Dermis blood vessel endothelial cell (primary cell): ENCODE measurements at places on chromosomes 12 and 14.

- peak; percentile 83 for DNase-seq
These were observed 95.7 kb downstream of the RFLNA start for GRCh38 chr12:124390442-124391097.

GRCh38 chr14:30214461-30215090 lies 286.9 kb upstream of the PRKD1 start:
- peak; percentile 81 for DNase-seq

DNA sequence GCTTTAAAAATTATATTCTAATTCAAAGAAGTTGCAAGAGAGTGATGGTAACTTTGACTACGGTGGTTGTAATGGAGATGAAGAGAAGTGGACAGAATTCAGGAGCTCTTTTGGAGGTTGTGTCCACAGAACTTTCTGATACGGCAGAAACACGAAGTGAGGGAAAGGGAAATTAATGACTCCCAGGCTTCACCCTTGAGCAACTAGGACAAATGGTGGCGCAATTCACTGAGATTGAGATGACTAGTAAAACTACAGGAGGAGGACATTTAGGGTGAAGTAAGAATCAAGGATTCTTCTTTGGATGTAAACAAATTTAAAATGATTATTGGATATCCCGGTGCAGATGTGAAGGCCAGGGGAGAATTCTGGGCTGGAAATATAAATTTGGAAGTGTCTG lies 212.6 kb downstream of the PTPRO start:
- DNase-seq: no peak

DNA sequence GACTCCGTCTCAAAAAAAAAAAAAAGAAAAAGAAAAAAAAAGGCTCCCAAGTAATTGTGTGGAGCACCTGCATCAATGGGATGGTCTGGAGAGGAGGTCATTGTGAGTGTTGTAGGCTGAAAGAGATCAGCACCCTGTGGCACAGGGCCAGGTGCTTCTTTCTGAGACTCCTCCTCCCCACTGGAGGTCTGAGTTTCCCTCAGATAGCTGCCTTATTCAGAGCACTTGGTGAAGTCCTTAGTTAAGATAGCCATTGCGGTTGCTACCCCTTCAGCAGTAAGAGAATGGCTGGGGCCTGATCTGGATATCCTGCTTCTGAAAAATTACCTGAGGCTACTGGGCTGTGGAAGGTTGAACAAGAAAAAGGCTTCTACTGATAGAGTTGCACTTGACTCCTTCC lies 69.8 kb downstream of the ANO6 start:
- no peak for DNase-seq

DNA sequence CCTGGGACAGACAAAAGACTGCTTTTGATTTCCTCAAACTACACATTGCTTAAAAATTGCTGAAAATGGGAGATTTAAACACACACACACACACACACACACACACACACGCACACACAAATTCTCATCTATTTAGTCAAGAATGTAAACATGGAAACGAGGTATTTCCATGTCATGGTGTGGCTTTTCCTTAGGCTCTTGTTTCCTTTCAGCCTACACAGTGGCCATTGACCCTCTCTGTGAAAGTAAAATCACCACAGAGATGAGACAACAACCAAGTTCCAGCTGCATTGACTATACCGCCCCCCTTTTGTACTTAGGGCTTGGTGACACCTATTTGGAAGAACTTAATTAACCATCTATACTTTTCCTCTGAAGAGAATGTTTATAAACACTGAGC lies 41.9 kb downstream of the TTC8 start:
- peak; percentile 2 for DNase-seq

DNA sequence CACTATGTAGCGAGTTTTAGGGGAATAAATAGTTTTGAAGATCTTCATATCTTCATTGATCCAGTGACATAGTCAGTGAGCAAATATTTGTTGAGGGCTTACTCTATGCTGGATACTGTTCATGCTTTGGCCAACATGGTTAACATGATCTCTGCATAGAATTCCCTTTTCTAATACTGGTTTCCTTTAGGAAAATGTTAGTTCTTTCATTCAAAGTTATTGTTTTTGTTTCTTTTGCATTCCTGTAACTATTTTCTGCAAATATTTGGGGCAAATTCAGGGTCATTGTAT lies 226.5 kb downstream of the C12orf50 start:
- DNase-seq: no peak

GRCh38 chr14:29900609-29901350 lies 26.9 kb downstream of the PRKD1 start:
- no peak for DNase-seq

DNA sequence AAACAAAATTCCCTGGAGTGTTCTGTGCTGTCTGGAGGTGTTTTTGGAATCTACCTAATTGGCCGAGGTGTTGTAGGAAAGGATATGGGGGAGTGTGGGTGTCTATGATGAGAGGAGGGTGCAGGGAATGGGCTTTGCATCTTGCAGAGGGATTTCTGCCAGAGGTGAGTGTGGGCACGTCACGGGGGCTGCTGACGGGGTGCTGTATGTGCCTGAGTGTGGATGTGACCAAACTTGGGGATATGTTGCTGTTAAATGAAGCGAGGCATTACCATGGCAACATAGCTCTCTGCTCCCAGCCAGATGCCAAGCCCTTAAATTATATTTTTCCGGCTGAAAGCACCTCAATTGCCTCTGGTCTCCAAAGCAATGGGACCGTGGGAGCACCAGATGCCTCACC lies 44.3 kb upstream of the SPTLC2 start:
- no peak for DNase-seq

GRCh38 chr12:28035500-28035899 lies 63.0 kb upstream of the PTHLH start:
- DNase-seq: peak; percentile 60

DNA sequence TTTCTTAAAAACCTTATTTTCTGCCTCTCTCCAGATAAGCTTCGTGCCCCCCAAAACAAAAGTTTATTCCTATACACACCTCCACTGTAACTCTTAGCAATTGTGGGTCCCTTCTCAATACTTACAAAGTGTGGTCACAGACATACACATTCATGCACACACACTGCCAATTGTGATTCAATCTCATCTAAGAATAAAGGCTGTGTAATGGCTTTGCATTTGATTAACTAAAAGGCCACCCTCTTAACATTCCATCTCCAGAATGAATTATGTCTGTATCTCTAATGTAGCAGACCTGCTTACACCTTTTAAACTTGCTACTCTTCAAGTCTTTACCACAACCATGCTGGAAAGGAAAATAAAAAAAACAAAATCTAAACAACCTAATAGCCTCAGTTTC lies 49.5 kb downstream of the MYF5 start:
- no peak for DNase-seq

DNA sequence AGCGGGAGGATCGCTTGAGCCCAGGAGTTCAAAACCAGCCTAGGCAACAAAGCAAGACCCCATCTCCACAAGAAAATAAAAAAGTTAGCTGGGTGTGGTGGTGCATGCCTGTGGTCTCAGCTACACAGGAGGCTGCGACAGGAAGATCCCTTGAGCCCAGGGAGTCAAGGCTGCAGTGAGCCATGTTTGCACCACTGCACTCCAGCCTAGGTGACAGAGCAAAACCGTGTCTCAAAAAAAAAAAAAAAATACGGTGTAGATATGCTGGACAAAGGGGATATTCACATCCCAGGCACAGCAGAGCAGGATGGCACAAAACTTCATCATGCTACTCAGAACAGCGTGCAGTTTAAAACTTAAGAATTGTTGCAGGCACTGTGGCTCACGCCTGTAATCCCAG lies 24.8 kb upstream of the STRN3 start:
- no peak for DNase-seq

DNA sequence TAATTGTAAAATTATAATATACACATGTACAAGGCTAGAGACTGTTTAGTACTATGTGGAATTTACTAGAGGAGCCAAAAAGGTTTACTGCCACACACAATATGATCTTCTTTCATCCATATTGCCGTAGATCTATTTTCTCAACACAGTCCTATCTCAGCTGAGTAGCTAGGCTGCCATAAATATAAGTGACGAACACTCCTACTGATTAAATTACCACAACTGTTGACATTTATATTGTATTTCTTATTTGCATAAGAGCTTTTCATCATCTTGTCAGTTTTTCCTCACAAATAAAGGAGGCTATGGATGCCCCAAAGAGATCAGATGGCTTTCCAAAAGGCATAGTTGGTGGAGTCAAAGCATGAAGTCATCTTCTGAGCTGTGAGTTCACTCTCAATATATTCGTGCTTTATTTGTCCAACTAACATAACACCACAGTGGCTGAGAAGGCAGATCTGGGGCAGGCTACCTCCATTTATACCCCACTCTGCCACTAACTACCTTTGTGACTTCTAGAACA lies 78.6 kb downstream of the CCDC59 start:
- DNase-seq: no peak

DNA sequence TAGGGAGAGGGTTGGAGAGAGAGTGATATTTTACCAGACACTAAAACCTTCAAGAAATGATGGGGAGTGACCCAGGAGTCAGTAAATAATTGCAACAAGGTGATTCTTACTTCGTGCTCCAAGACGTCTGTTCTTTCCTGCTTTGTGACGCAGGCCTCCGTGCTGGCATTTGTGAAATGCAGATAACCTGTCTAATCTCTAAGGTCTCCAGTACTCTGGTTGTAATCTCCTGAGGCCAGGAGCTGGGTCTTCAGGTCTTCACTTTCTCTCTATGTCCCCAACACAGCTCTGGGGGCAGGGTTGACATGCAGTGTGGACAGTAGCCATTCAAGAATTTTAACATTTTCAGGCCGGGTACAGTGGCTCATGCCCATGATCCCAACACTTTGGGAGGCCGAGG lies 53.1 kb downstream of the CD9 start:
- DNase-seq: no peak

- DNase-seq: peak; percentile 75
These were observed 35.3 kb downstream of the MIPOL1 start for GRCh38 chr14:37232907-37233481.

DNA sequence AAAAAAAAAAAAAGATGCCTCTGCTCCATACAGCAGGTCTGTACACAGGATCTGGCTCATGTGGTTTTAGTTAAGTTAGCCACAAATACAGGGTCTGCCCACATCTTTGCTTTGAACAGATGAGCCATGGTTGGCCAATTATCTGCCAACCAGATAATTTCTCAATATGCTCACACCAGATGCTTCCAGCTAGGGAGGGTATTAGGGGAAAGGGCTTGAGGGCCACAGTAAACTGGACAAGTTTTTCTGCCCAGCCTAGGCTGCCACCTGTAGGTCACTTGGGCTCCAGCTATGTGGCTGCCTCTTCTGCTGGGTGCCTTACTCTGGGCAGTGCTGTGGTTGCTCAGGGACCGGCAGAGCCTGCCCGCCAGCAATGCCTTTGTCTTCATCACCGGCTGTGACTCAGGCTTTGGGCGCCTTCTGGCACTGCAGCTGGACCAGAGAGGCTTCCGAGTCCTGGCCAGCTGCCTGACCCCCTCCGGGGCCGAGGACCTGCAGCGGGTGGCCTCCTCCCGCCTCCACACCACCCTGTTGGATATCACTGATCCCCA lies 776 bp downstream of the RDH5 start:
- DNase-seq: peak; percentile 93

DNA sequence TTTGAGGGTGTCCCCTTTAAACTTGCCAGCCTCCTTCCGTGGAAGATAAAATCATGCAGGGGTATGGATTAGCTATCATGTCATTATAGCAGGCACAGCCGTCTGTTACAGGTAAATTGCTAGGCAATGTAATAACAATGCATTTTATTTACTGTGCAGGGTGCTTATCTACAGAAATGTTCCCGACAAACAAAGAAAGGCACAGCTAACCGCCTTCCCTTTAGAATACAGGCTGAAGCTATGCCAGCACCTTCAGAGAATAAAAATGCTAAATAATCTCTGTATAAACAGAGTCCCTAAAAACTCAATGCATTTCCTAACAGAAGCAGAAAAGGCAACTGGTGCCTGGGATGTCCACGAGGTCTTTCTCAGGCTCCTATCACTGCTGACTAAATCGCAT lies 239.2 kb downstream of the SPTSSA start:
- DNase-seq: no peak

- peak; percentile 84 for DNase-seq
These were observed 39.2 kb downstream of the BCAT1 start for GRCh38 chr12:24909667-24910066.

DNA sequence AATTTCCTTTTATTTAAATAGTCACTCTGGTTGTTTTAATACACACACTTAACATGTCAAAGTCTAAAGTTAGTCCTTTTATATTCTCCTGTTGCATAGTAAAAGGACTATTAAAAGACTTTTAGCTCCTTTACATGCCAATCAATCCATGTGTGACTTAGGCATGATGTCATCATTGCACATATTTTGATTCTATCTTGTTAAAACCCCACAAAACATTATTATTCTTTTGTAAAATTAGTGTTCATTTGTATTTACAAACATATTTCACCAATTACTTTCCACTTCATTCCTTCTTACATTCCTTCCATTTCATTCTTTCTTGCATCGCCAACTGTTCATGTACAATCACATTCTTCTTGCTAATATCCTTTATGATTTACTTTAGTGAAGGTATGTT lies 39.6 kb downstream of the TC2N start:
- DNase-seq: no peak

DNA sequence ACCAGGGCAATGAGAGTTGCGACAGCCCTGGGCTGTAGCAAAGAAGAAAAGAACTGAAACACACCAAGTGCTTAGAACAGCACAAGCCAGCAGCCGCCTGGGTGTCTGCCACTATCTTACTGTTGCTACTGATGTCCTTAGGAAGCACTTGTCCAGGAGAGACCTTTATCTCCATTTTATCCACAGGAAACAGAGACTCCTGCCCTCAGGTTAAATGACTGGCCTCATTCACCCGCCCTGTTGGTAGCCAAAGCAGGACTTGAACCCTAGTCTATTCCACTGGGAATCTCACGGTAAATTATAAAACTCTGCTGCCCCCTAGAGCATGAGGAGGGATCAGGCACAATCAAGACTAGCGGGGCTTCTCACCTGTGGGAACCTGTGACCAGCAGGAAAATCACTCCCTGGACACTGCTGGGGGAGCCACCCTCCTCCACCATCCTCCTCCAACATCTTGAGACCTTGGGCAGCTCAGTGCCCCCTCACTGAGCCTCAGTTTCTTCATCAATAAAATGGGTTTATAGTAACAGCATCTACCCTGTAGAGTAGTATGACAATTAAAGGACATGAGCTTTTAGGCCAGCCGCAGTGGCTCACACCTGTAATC lies 20.5 kb upstream of the TESC start:
- DNase-seq: peak; percentile 42

DNA sequence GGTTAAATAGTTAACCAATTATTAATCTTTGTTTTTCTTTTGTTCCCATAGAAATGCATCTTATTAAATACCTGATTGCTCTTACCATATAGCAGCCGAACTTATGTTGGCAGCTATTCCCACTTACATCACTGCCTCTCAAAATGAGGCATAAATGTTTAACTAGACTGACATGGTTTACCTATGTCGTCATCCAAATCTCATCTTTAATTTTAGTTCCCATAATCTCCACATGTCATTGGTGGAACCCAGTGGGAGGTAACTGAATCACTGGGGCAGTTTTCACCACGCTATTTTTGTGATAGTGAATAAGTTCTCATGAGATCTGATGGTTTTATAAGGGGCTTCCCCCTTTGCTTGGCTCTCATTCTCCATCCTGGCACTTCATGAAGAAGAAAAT lies 499.2 kb upstream of the ATP2B1 start:
- DNase-seq: no peak

GRCh38 chr12:109120557-109120956 lies 4.2 kb downstream of the ACACB start:
- DNase-seq: no peak

GRCh38 chr12:89494411-89495231 lies 30.0 kb downstream of the GALNT4 start:
- DNase-seq: no peak
